Naive thymus-derived CD4-positive, alpha-beta T cell (primary cell): ENCODE measurements at places on chromosomes 16 and 17.

- no peaks in the 10 kb centered on the region for H3K36me3 ChIP-seq
- DNase-seq: no peak
- H3K4me3 ChIP-seq: no peak overlapping the region
- no peaks in the 10 kb centered on the region for H3K27me3 ChIP-seq
- H3K4me1 ChIP-seq: no peaks in the 10 kb centered on the region
These were observed 10.0 kb downstream of the SLC38A8 start for GRCh38 chr16:84032458-84033178.

GRCh38 chr17:62098623-62099231 lies 33.6 kb upstream of the MED13 start:
- no peak overlapping the region for H3K4me3 ChIP-seq
- H3K36me3 ChIP-seq: no peaks in the 10 kb centered on the region
- H3K27ac ChIP-seq: no peak overlapping the region

GRCh38 chr17:27577884-27578717 lies 52.9 kb upstream of the LGALS9 start:
- no peaks in the 10 kb centered on the region for H3K36me3 ChIP-seq
- no peak overlapping the region for H3K4me3 ChIP-seq
- no peak for DNase-seq

DNA sequence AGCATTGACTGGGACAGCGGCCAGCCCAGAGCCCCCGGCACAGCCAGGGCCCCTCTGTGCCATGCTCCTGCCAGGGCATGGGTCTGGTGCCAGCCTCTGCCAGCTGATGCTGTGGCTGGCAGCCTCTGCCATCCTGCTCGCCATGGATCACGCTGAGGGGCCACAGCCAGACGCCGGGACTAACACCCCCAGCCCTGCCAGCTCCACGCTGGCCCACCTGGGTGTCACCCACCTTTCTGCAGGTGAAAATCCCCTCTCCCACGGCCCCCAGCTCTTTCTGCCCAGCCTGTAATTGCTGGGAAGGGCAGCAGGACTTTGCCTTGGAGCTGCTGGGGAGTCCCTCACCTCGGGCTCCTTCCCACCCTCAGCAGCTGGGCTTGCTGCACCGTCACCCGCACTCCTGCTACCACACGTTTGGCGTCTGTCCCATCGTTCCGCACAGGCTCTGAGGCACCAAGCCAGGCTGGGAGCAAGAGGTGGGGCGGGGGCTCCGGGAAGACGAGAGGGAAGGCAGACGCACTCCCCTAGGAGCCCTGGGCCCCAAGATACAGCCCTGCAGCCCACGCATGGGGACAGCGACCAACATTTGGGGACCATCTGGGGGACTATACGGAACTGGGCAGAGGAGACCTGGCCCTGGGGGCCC lies 42.0 kb upstream of the ACSF3 start:
- H3K27ac ChIP-seq: no peak overlapping the region
- H3K4me1 ChIP-seq: no peaks in the 10 kb centered on the region
- DNase-seq: no peak
- no peaks in the 10 kb centered on the region for H3K27me3 ChIP-seq

GRCh38 chr17:55814377-55814776 lies 63.5 kb downstream of the PCTP start:
- H3K36me3 ChIP-seq: no peaks in the 10 kb centered on the region
- H3K4me1 ChIP-seq: no peaks in the 10 kb centered on the region
- DNase-seq: no peak
- H3K27me3 ChIP-seq: no peaks in the 10 kb centered on the region
- H3K4me3 ChIP-seq: no peak overlapping the region

DNA sequence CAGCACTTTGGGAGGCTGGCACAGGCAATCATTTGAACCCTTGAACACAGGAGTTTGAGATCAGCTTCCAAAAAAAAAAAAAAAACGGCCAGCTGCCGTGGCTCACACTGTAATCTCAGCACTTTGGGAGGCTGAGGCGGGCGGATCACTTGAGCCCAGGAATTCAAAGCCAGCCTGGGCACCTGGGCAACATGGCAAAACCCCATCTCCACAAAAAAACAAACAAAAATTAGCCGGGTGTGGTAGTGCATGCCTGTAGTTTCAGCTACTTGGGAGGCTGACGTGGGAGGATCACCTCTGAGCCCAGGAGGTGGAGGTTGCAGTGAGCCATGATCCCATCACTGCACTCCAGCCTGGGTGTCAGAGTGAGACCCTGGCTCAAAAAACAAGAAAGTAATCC lies 39.0 kb downstream of the GRB2 start:
- H3K4me3 ChIP-seq: no peak overlapping the region
- no peak for DNase-seq
- no peaks in the 10 kb centered on the region for H3K27me3 ChIP-seq
- no peak overlapping the region for H3K27ac ChIP-seq
- H3K36me3 ChIP-seq: no peaks in the 10 kb centered on the region
- H3K4me1 ChIP-seq: peaks cover 77% of the 10 kb centered on the region

GRCh38 chr17:5209396-5209795 lies 17.7 kb upstream of the ZNF594 start:
- no peak overlapping the region for H3K27ac ChIP-seq
- no peaks in the 10 kb centered on the region for H3K36me3 ChIP-seq
- H3K27me3 ChIP-seq: no peaks in the 10 kb centered on the region

GRCh38 chr16:53912155-53912554 lies 208.2 kb downstream of the FTO start:
- H3K4me1 ChIP-seq: peaks cover 33% of the 10 kb centered on the region
- no peaks in the 10 kb centered on the region for H3K36me3 ChIP-seq
- DNase-seq: peak; percentile 45
- no peak overlapping the region for H3K27ac ChIP-seq
- no peak overlapping the region for H3K4me3 ChIP-seq

DNA sequence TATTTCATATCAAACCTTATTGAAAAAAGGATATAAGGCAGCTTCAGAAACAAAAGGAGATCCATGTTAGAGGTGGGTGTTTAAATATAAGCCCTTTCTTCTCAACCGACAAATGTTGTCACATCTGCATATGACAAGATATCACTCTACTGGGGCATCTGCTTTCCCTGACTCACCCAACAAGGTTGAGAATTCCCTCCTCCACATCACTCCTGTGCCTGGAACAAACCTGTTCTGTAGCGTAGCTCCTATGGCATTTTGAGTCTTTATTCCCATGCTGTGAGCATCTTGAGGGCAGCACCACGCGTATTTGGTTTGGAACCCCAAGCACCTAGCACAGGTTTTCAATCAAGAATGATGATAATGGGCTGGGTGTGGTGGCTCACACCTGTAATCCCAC lies 59.4 kb upstream of the ZFHX3 start:
- no peak overlapping the region for H3K27ac ChIP-seq
- H3K4me1 ChIP-seq: no peaks in the 10 kb centered on the region
- no peaks in the 10 kb centered on the region for H3K27me3 ChIP-seq
- DNase-seq: no peak
- no peak overlapping the region for H3K4me3 ChIP-seq

GRCh38 chr17:58968426-58969061 lies 138.1 kb downstream of the TRIM37 start:
- no peak overlapping the region for H3K27ac ChIP-seq
- no peaks in the 10 kb centered on the region for H3K36me3 ChIP-seq

- peaks cover 21% of the 10 kb centered on the region for H3K4me1 ChIP-seq
- no peak for DNase-seq
These were observed 3.3 kb upstream of the HEXIM1 start for GRCh38 chr17:45145035-45145389.

DNA sequence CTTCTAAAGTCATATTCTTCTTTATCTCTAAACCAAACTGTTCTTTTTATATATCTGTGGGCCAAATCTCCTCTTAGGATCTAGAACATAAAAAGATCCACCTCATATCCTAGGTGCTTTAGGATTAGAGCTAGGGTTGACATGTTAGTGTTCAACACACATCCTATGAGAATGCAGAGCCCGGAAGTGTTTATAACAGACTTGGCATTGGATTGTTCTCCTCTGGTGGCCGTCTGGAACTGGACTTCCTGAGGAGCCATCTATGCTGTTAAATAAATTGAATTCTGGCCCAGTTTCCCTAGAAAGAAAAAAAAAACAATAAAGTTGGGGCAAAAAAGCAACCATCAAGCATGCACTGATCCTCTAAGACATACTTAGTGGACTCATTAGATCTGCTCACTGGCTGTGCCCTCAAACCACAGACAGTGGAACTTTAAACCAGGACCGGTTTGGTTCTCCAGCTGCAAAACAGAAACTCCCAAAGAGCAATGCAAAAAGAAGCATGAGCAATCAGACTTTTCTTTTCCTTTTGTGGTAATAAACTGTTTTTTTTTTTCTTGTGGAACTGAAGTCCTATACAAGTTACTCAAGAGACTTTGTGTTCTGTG lies 182.5 kb downstream of the ZNF18 start:
- H3K27me3 ChIP-seq: no peaks in the 10 kb centered on the region
- H3K4me1 ChIP-seq: no peaks in the 10 kb centered on the region
- H3K36me3 ChIP-seq: no peaks in the 10 kb centered on the region
- no peak overlapping the region for H3K4me3 ChIP-seq
- H3K27ac ChIP-seq: no peak overlapping the region
